ENCODE measurements at places on chromosomes 3 and 15. TPM values are rescaled to one million over a fixed set of nuclear protein-coding genes. Genes with fewer than 3 reads are reported as not detected.

Gene BSN
- 0.57 TPM for total RNA-seq

Gene SLC22A14
- total RNA-seq = 0.29 TPM

Gene ULK3
- total RNA-seq = 35.5 TPM

Gene KCNMB3
- 1.1 TPM for total RNA-seq

Gene CFAP100
- total RNA-seq = not detected

Gene OCA2
- 0.19 TPM for total RNA-seq

Gene DNAH12
- under 0.01 TPM for total RNA-seq

Gene KLHL40
- not detected for total RNA-seq

Gene GOLGA8J
- not detected for total RNA-seq

Gene P4HTM
- not detected for total RNA-seq

Gene FBLN2
- 1.4 TPM for total RNA-seq

Gene EPHA3
- 25.6 TPM for total RNA-seq

Gene RBP2
- total RNA-seq = not detected

Gene SLC49A4
- 15.3 TPM for total RNA-seq

Gene SLC15A2
- total RNA-seq = 0.08 TPM

Gene EIF3J
- total RNA-seq = 67.4 TPM

Gene IL5RA
- not detected for total RNA-seq

Gene SLMAP
- total RNA-seq = 51.2 TPM

Gene ACKR4
- total RNA-seq = 0.13 TPM

Gene CA12
- total RNA-seq = 0.57 TPM

Gene RTP3
- total RNA-seq = 0.08 TPM

Gene UROC1
- total RNA-seq = not detected

Gene IMP3
- 95.7 TPM for total RNA-seq

Gene MAP1A
- total RNA-seq = 2.2 TPM

Gene IQCF6
- not detected for total RNA-seq

Gene SI
- total RNA-seq = not detected

All from A375 (cell line).